GDM1 (cell line): ENCODE measurements at places on chromosomes 11 and 22.

DNA sequence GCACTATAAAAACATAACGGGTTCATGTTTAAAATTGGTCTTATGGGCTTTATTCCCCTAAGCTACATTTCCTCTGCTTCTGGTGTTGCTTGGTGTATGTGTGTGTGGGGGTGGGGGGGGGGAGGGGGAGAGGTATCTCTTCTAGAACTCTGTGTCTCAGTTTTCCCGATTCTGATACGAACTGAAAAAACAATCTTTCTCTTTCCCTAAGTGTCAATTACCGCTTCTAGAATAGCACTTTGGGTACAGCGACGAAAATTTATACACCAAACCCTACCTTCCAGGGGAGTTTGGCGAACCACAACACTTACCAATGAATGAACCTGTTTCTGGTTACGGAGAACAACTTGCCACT lies 636 bp downstream of the NUP160 start:
- no peak for DNase-seq

DNA sequence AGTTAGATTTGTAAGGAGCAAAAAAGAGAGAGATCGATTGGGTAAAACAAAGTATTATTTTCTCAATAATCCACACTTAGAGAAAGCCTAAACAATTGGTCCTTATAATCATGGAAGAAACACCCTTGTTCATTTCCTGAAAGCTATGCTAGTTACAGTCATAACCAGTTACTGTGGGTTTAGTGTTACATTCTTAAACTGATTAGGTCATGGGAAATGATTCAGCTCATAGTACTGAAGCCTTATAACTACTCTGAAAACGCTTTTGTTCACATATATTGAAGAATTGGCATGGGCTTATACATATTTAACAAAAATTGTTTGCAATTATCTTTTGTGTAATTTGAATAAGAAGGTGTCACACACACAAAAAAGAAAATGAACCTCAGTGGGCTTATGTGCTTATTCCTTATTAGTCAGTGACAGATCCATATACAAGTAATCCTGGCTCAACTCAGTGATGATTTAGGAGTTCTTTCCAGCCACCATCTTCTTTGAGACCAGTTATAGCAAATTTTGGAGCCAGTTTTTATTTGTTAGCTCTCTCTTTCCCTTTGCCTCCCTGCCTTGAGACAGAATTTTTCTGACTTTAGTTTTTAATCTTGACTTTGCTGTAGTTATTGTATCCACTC lies 198.5 kb upstream of the CTSC start:
- no peak for DNase-seq

DNA sequence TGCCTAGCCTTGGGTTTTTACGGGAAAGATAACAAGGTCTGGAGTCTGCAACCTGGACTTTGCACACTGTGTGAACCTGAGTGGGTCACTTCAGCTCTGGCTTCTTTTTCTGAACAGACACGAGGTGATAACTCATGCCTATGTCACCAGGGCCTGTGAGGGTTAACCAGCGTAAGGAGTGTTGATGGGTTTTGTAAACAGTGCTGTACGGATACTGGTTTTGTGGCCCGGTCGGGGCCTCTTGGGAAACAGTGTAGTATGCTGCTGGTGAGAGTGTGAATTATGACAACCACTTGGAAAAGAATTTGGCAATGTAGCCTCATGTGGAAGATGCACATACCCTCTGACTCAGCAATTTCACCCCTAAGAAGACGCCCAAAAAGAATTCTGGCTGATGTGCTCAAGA lies 266.8 kb downstream of the MN1 start:
- DNase-seq, result no peak

GRCh38 chr22:45594123-45594941 lies 77.3 kb upstream of the ATXN10 start:
- DNase-seq, result no peak

GRCh38 chr22:44847380-44847779 lies 95.0 kb downstream of the ARHGAP8 start:
- DNase-seq, result no peak

GRCh38 chr11:118227865-118228785 lies 3.3 kb upstream of the JAML start:
- no peak for DNase-seq

GRCh38 chr22:38513063-38513462 lies 7.0 kb upstream of the DDX17 start:
- DNase-seq, result no peak

- DNase-seq, result no peak
Observed at GRCh38 chr11:3130269-3131071, 34.6 kb downstream of the OSBPL5 start.

DNA sequence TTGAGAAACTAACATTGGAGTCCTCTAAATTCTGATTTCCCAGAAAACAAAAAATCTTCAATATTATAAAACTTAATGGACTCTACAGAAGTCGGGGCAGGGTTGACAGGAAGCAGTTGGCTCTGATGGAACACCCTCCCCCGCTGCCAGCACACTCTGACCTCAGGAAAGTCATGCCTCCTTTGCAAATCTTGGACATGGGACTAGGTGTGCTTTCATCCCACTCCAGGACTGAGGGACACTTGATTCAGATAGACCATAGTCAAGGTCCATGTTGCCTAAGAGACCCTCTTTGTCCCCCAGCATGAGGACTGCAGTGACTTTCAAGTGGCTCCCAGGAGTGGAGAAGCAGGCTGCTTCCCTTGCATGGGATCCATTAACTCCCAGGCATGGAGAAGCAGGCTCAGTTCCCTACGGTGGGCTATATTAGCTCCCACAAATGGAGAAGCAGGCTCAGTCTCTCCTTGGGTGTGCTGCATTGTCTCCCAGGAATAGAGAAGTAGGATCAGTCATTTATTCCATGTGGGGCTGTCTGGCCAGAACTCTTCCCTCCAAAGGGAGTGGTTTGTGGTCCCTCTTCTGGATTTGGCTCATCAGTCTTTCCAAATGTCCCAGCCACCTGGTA lies 38.3 kb downstream of the C22orf31 start:
- DNase-seq, result no peak

DNA sequence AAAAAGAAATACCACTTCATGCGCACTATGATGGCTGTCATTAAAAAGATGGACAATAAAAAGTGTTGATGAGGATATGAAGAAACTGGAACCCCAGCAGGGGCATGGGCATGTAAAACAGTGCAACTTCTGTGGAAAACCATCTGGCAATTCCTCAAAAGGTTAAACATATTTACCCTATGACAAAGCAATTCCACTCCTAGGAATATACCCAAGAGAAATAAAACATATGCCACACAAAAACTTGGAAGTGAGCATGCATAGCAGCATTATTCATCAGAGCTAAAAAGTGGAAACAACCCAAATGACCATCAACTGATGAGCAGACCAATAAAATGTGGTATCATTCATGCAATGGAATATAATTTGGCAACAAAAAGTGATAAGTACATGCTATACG lies 50.1 kb downstream of the LRRC32 start:
- DNase-seq, result no peak

DNA sequence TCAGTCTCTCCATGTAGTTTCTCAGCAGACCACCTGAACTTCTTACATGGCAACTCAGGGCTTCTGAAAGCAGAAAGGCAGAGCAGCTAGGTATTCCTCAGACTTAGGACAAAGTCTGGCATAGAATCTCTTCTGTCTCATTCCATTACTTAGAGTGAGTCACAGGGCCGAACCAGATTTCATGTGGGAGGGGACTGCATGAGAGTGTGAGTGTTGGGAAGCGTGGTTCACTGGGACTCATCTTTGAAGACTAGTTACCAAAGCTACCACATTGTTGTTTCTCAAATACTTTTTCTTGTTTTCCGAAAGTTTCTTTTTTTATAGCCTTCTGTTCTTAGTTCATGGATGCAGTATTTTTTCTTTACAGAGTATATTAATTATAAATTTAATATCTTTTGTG lies 36.1 kb upstream of the SCN3B start:
- no peak for DNase-seq

GRCh38 chr11:37947821-37948220 lies 1349.8 kb upstream of the RAG2 start:
- no peak for DNase-seq

- DNase-seq, result no peak
Observed at GRCh38 chr11:61018059-61018458, 46.6 kb downstream of the CD6 start.

DNA sequence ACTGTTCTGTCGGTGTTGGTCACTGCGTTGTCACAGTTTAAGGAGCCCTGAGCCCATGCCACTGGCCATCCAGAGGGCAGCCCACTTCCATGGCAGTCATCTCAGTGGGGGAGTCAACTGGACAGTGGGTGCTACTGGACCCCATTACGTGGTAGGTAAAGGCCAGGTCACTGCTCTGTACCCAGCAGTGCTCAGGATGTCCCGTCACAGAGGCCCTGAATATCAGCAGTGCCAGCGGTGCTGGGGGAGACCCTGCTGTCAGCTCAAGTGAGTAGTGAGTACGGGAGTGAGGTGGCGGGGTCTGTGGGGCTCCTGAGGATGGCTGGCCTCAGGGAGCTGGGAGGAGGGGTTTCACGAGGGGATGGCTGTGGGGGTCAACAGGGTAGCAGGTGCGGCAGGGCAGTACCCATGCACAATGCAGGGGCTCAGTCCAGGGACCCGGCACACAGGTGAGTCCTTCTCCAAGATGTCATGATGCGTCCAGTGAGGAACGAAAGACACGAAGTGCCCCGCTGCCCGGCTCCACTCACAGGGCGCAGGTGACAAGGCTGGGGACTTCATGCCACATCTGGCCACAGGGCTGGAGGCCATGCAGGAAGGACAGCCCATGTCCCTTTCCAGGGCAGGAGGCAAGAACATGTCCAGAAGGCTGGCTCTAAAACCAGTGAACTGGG lies 27.9 kb downstream of the CELSR1 start:
- no peak for DNase-seq

GRCh38 chr11:57776031-57776521 lies 14.5 kb downstream of the CTNND1 start:
- DNase-seq, result no peak

- no peak for DNase-seq
Observed at GRCh38 chr22:33382436-33382835, 324.3 kb upstream of the SYN3 start.

- no peak for DNase-seq
Observed at GRCh38 chr11:67442504-67443404, 522 bp downstream of the CORO1B start.

GRCh38 chr22:46737105-46737975 lies 712 bp downstream of the CERK start:
- DNase-seq, result no peak

DNA sequence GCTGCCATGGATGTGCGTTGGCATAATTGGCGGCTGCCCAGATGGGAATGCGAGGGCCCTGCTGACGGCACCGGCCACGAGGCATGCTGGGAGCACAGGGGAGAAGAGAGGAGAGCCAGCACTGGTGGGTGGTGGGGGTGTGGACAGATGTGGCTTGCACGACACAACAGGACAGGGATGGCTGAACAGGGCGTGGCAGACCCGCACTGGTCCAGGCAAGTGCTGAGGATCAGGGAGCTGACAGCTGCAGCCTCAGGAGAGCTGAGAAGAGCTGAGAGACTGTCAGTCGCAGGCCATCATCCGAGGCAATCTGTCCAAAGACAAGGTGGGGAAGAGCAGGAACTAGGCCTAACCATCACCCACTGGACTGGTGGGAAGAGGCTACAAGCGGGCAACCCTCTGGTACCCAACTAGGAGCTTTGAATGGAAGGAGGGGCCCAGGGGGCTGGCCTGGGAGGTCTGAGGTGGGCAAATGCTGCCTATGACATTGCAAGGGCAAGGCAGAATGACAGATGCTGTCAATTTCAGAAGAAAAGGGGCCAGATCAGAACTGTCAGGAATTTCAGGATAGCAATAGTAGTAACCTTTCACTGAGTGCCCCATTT lies 2.4 kb downstream of the GNB1L start:
- DNase-seq, result no peak

- no peak for DNase-seq
Observed at GRCh38 chr11:27700351-27701301, at the start of gene BDNF. TSS of gene BDNF (minus strand) at chr11:27700455. CDS start at chr11:27658564, 41,891 bp downstream.
